ENCODE measurements at places on chromosomes 13 and 19.

- peaks cover 8% of the 10 kb centered on the region for H3K36me3 ChIP-seq
- no peaks in the 10 kb centered on the region for H3K27me3 ChIP-seq
- no peak overlapping the region for H3K4me3 ChIP-seq
Observed at GRCh38 chr19:13799669-13800068, 4.4 kb downstream of the ZSWIM4 start.

- no peak overlapping the region for H3K4me3 ChIP-seq
- no peak overlapping the region for H3K27ac ChIP-seq
- H3K4me1 ChIP-seq: no peaks in the 10 kb centered on the region
Observed at GRCh38 chr19:13033819-13034611, 38.7 kb downstream of the NFIX start.

DNA sequence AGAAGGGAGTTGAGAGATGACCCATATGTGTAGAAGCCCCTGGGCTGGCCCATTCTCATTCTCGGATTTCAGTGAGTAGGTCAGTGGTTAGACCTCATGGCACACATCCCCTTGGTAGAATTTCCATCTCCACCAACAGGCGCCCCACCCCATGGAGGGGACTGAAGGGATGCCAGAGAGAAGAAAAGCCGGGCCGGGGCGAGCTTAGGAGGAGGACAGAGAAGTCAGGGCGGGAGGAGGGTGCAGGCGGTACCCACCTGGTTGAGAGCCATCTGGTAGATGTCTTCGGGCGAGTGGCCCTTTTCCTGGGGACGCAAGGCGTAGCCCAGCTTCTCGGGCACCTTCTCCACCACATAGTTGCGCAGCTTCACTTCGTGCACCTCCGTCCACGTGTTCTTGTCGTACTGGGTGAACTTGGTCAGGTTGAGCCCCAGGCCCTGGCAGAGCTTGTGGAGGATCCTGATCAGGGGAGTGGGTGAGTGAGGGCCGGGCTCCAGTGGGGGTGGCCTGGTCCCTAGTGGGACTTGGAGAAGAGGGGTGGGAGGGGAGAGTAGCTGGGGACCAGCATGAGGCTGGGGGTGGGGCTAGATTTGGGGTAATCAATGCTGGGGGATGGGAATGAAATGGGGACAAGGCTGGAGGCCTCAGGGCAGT, 2.5 kb downstream of the IL4I1 start:
- peaks cover 34% of the 10 kb centered on the region for H3K4me1 ChIP-seq
- DNase-seq: no peak
- H3K36me3 ChIP-seq: peaks cover 22% of the 10 kb centered on the region
- peaks cover 1% of the 10 kb centered on the region for H3K27me3 ChIP-seq
- peak overlapping the region; percentile 5 for H3K4me3 ChIP-seq

DNA sequence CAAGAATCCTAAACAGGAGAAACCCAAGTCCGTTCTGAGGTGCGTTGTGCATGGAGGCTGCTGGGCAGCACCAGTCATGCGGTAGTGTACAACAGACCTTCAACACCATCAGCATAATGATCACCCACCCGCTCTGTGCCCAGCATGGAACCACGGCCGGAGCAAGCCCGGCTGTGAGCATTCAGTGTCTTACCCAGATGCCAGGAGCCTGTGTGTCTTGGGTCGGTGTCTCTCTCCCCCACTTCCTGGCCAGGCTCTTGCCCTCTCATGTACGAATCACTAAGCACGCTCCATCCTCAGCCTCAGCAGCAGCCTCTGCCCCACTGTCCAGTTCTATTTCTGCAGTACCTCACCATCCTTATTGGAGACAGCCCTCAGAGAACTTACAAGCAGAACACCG, 231.6 kb upstream of the IRS2 start:
- DNase-seq: no peak
- H3K4me1 ChIP-seq: no peaks in the 10 kb centered on the region
- H3K27me3 ChIP-seq: no peaks in the 10 kb centered on the region
- no peaks in the 10 kb centered on the region for H3K36me3 ChIP-seq

- DNase-seq: no peak
- H3K4me3 ChIP-seq: no peak overlapping the region
- no peak overlapping the region for H3K27ac ChIP-seq
- no peaks in the 10 kb centered on the region for H3K4me1 ChIP-seq
Observed at GRCh38 chr13:25420161-25420560, 48.4 kb downstream of the ATP8A2 start.

- peaks cover 2% of the 10 kb centered on the region for H3K36me3 ChIP-seq
- H3K27ac ChIP-seq: no peak overlapping the region
- H3K4me3 ChIP-seq: no peak overlapping the region
- H3K27me3 ChIP-seq: no peaks in the 10 kb centered on the region
- DNase-seq: no peak
Observed at GRCh38 chr19:18430417-18431144, 7.4 kb downstream of the ISYNA1 start.

- H3K27ac ChIP-seq: no peak overlapping the region
- H3K27me3 ChIP-seq: no peaks in the 10 kb centered on the region
- no peak overlapping the region for H3K4me3 ChIP-seq
- H3K4me1 ChIP-seq: peaks cover 47% of the 10 kb centered on the region
Observed at GRCh38 chr13:41054212-41054877, 7.0 kb upstream of the WBP4 start.

- peaks cover 5% of the 10 kb centered on the region for H3K27me3 ChIP-seq
- H3K36me3 ChIP-seq: no peaks in the 10 kb centered on the region
- DNase-seq: no peak
- H3K4me1 ChIP-seq: no peaks in the 10 kb centered on the region
Observed at GRCh38 chr13:44730099-44730498, 154.0 kb upstream of the TSC22D1 start.

- H3K27me3 ChIP-seq: peaks cover 59% of the 10 kb centered on the region
- DNase-seq: no peak
- H3K36me3 ChIP-seq: no peaks in the 10 kb centered on the region
- H3K4me1 ChIP-seq: peaks cover 15% of the 10 kb centered on the region
- H3K4me3 ChIP-seq: no peak overlapping the region
Observed at GRCh38 chr13:91400671-91401070, 2.2 kb downstream of the GPC5 start.

DNA sequence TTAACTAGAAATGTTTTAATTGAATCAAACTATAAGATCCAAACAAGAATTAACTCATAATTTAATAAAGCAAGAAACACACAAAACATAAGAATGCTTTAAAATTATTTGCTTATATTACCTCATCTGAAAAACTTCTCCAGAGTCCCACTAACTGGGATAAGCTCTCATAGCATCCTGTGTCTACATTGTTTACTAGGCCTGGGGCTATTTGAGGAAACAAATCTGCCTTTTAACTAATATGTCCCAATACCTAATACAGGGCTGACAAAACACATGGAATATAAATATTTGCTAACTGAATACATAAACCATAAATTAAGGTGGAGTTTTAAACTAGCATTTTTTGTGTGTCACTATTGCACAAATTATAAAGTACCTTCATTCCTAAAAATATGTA, 1399.8 kb upstream of the SLC10A2 start:
- H3K36me3 ChIP-seq: no peaks in the 10 kb centered on the region
- H3K27me3 ChIP-seq: no peaks in the 10 kb centered on the region
- no peak for DNase-seq
- no peaks in the 10 kb centered on the region for H3K4me1 ChIP-seq
- no peak overlapping the region for H3K27ac ChIP-seq

GRCh38 chr19:51822946-51823345, 28.0 kb downstream of the FPR3 start:
- H3K27ac ChIP-seq: no peak overlapping the region
- no peaks in the 10 kb centered on the region for H3K4me1 ChIP-seq
- no peak overlapping the region for H3K4me3 ChIP-seq

DNA sequence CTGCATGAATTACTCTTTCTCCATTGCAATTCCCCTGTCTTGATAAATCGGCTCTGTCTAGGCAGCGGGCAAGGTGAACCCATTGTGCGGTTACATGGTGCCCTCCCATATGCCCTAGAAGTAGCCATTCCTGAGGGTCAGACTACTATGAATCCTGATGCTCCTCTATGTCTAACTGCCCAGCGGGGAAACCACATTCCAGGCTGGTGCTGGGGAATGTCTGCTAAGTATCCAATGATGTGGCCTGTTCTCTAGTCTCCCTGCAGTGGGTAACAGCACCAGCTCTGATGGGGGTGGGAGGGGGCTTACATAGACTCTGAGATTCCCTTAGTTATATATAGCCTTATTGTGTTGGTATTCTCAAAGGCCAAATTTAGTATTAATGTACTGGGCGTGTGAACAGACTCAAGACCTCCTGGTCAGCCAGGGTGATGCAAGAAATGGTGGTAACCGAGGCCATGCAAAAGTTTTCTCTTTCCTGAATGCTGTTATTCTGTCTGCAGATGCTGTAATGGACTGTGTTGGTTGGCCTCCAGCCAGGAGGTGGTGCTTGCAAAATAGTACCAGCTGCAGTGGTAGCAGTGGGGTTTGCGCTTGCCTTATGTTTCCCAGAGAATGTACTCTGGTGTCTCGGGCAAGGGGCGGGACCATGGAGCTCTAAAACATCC, 564.8 kb upstream of the SLITRK1 start:
- H3K27me3 ChIP-seq: no peaks in the 10 kb centered on the region
- DNase-seq: no peak
- H3K4me1 ChIP-seq: no peaks in the 10 kb centered on the region
- H3K36me3 ChIP-seq: no peaks in the 10 kb centered on the region

DNA sequence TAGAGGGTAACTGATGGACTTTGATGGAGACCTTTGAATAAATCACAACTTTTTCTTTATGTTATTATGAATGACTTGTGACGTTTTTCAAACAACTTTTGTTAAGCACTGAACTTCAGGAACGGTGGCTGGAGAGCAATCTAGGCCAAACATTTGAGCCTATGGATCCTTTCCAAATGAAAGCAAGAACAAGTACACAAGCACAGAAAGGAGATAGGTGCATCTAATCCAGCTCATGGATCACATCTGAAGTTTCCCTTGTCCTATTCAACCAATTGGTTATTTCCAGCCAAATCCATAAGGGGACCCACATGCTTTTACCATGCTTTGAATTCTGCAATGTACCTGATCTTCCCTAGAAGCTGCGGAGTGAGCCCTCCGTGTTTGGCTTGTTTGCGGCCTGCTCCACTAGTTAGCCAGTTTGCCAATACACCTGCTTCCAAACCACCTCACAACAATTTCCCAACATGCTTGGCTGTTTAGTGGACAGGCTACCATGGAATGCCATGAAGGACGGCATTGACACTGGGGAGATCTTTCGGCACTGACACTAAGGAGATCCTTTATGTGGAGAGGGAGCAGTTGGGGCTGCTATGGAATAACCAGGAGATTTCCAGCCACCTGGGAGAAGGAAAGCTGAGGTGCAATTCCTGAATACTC, 315.9 kb downstream of the DNAJC15 start:
- no peaks in the 10 kb centered on the region for H3K36me3 ChIP-seq
- no peak overlapping the region for H3K4me3 ChIP-seq
- no peaks in the 10 kb centered on the region for H3K4me1 ChIP-seq
- DNase-seq: no peak
- H3K27me3 ChIP-seq: peaks cover 7% of the 10 kb centered on the region

DNA sequence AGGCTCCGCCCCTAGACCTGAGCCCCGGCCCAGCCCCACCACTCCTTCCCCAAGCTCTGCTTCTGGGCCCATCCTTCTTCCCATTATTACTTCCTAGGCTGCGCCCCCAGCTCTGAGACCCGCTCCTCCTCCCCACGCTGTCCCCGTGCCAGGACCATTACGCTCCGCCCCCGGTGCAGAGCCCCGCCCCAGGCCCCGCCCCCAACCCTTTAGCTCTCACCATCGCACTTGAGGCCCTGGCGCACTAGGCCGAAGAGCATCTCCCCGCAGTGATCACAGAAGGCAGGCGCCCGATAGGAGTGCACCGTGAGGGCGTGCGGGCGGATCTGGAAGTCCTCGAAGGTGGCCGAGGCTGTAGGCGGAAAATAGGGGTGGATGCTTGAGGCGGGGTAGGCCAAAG, 6.2 kb downstream of the PRKD2 start:
- H3K36me3 ChIP-seq: peaks cover 21% of the 10 kb centered on the region
- H3K4me3 ChIP-seq: no peak overlapping the region
- no peak for DNase-seq
- H3K4me1 ChIP-seq: peaks cover 11% of the 10 kb centered on the region

DNA sequence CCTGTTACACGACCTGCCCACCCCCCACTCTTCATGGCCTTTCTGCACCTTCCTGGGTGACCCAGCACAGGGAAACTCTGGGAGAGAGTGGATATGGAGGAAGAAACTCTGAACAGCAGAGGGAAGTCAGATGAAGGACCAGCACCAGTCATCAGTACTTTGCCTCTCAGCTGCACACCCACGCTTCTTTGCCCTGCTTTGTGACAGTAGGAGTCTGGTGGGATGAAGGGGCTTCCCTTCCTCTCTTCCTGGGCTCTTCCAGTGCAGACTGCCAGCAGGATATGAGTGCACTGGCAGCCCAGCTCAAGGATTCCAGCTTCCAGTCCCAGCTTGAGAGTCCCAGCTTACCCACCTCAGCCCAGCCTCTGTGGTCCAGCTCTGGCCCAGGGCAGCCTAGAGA, 68.9 kb downstream of the CRYL1 start:
- H3K4me3 ChIP-seq: no peak overlapping the region
- no peak for DNase-seq
- H3K27ac ChIP-seq: no peak overlapping the region
- peaks cover 2% of the 10 kb centered on the region for H3K27me3 ChIP-seq
- peaks cover 1% of the 10 kb centered on the region for H3K36me3 ChIP-seq
- H3K4me1 ChIP-seq: peaks cover 25% of the 10 kb centered on the region

DNA sequence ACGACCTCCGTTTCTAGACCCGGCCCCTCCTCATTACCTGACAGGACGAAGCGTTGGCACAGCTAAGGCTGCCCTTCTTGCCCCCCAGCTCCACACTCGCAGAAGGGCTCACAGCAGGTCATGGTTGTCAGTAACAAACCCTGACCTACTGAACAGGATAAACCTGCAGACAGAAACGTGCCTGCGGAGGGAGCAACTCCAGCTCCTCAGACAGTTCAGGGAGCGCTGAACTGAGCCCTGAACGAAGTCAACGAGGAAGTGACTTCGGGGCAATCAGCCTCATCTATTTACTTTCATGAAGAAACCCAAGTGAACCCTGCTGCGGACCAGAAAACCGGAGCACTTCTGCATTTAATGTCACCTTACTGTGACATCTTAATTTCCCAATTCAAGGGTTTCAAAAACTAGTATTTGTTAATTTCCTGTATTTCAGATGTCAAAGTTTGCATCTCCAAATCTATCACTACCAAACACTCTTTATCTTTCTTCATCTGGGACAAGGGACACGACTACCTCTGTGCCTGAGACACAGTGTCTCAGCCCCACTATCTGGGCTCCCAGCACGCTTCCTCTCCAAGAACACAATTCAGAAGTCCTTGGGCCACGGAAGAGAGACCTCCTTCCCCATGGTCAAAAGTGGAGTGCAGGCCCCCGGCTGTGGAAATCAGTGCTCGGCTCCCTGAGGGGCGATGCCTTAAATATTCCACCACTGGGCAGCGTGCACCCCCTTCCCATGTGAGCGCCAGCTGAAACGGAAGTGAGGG, 40.2 kb downstream of the CARS2 start:
- peaks cover 2% of the 10 kb centered on the region for H3K4me1 ChIP-seq
- no peak for DNase-seq
- no peak overlapping the region for H3K4me3 ChIP-seq
- no peaks in the 10 kb centered on the region for H3K27me3 ChIP-seq

GRCh38 chr13:61664801-61665705, 249.4 kb upstream of the PCDH20 start:
- no peak overlapping the region for H3K27ac ChIP-seq
- no peaks in the 10 kb centered on the region for H3K27me3 ChIP-seq
- H3K36me3 ChIP-seq: no peaks in the 10 kb centered on the region
